ENCODE measurements at places on chromosomes 16 and 17. TPM values are rescaled to one million over a fixed set of nuclear protein-coding genes. Genes with fewer than 3 reads are reported as not detected.

Gene TP53TG3
- not detected for total RNA-seq

Gene TMEM88
- 12.0 TPM for total RNA-seq

Gene C16orf89
- total RNA-seq, result 198 TPM

Gene MYH8
- not detected for total RNA-seq

Gene SPATA2L
- total RNA-seq, result 10.3 TPM

Gene SCNN1B
- total RNA-seq, result 38.3 TPM

Gene APPBP2
- total RNA-seq, result 49.4 TPM

Gene RAB26
- total RNA-seq, result 0.80 TPM

Gene CCL14
- total RNA-seq, result 20.7 TPM
